Stimulated activated CD4-positive, alpha-beta T cell treated with anti-CD3 and anti-CD28 coated beads, Interleukin-15, amount 100 ng/mL, for 48 hours (primary cell): ENCODE measurements at places on chromosomes 6 and 20.

DNA sequence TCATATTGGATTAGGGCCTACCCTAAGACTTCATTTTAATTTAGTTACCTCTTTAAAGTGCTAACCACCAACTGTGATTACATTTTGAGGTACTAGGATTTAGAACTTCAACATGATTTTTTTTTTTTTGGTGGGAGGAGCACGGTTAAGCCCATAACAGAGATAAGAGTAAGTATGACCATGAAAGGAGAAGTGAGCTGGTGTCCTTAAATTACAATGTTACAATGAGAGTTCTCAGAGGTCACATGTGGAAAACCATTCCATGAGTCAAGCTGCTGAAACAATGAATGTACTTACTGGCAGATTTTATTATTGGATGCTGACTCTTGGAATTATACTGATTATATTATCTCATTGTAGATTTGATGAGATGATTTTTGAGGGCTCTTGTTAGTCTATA lies 779.3 kb upstream of the CITED2 start:
- DNase-seq, result no peak

GRCh38 chr6:93562582-93562981 lies 143.2 kb upstream of the EPHA7 start:
- no peak for DNase-seq

- no peak for DNase-seq
Measured at GRCh38 chr6:42401613-42401951, 50.1 kb downstream of the TRERF1 start.

- DNase-seq, result no peak
Measured at GRCh38 chr6:136607204-136607931, 57.1 kb upstream of the MAP7 start.

GRCh38 chr20:17620371-17621228 lies 50.7 kb downstream of the DSTN start:
- DNase-seq, result no peak

- DNase-seq, result peak; percentile 82
Measured at GRCh38 chr20:36435592-36436541, 105.5 kb upstream of the MYL9 start.

GRCh38 chr20:29497261-29497671 lies 1760.2 kb upstream of the DEFB115 start:
- DNase-seq, result no peak

GRCh38 chr6:29561091-29561490 lies 1.6 kb upstream of the UBD start:
- no peak for DNase-seq

DNA sequence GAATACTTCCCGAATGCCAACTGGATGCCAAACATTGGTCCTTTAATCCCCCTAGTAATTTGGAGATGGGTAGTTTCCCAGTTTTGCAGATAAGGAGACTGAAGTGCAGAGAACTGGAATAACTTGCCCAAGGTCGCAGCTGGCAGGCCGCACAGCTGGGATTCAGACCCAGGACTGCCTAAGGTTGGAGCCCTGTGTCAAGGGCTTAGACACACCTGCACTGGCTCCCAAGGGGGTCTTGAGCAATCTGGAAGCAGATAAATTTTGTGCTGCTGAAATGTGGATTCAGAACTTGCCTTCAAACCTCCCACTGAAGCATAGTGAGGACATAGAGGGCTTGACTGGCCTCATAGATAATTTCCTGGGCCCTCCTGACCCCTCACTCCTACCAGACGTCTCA lies 30.5 kb downstream of the FOXP4 start:
- no peak for DNase-seq

- no peak for DNase-seq
Measured at GRCh38 chr20:39886650-39887190, 802.3 kb downstream of the MAFB start.

DNA sequence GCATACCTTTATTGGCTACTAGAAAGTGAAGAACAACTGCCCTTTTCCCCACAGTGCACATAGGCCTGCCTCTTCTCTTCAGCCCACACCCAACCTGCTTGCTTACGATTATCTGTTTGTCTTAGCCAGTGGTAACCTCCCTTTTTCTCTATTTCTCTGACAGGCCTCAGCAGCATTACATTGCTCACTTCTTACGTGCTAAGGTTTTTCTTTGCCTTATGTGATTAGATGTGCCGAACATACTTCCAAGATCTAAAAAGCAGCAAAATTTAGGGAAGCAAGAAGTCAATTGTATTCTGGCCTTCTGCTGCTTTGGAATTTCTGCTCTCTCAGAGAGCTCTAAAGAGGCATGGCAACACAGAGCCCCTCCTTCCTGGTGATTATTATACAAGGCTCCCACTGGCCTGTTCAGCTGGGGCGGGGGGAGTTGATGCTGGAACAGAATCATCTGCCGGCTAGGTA lies 7.0 kb downstream of the B4GALT5 start:
- no peak for DNase-seq

DNA sequence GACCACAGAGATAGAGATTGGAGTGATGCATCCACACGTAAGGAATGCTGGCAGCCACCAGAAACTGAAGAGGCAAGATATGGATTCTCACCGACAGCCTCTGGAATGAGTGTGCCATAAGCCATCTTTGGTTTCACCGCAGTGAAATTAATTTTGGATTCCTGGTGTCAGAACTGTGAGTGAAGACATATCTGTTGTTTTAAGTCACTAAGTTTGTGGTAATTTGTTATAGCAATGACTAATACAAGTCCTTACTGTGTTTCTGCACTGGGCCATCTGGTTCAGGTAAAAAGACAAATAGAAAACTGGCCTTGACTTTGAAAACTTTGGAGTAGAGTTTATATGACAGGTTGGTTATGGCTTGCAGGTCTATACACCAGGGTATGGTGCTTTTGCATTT lies 261.9 kb downstream of the PHF3 start:
- DNase-seq, result no peak

DNA sequence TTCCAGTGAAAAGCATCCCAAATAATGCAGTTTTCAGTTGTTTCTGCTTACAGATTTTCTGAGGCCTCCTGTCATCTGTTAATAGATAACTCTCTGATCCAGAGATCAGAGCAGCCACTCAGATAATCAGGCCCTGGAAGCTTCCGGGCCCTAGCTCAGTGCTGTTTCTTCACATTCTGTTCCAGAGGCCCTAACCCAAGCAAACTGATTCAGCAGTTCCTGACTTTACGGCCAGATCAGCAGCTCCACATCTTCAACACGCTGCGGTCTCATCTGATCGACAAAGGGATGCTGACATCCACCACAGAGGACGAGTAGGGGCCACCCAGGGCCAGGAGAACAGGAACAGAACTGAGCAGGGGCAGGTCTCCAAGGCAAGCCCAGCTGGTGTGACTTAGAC lies 63.1 kb downstream of the CDS2 start:
- DNase-seq, result no peak

- DNase-seq, result no peak
Measured at GRCh38 chr20:13934992-13935894, 55.2 kb downstream of the SEL1L2 start.

DNA sequence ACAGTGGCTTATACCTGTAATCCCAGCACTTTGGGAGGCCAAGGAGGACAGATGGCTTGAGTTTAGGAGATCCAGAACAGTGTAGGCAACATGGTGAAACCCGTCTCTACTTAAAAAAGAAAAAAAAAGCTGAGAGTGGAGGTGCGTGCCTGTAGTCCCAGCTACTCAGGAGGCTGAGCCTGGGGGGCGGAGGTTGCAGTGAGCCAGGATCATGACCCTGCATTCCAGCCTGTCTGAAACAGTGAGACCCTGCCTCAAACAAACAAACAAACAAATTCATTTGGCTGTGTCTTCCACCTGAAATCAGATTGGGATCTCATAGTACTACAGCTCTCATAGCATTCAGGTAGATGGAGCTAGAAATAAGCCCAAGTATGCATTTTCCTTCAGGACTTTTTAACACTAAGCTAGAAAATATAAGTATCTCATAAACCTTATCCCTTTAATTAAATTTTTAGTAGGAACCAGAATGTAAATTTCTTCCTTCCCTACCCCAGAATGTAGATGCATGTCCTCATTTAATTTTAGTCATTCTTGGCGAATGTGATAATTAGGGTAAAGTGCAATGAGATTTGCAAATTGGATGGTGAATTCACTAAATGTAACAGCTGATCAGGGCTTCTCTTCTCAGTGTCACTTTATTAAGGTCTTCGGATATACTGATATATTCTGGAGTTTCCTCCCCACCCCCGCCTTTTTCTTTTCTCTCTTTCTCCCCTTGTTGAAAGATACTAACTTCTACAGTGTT lies 190.4 kb downstream of the CDKAL1 start:
- DNase-seq, result no peak

DNA sequence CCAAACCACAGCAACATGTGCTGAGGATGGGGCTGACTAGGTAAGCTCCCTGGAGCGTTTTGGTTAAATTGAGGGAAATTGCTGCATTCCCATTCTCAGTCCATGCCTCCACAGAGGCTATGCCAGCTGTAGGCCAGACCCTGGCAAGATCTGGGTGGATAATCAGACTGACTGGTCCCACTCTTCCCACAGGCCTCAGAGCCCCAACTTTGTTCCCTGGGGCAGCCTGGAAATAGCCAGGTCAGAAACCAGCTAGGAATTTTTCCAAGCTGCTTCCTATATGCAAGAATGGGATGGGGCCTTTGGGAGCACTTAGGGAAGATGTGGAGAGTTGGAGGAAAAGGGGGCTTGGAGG lies 1.5 kb upstream of the VEGFA start:
- DNase-seq, result no peak

DNA sequence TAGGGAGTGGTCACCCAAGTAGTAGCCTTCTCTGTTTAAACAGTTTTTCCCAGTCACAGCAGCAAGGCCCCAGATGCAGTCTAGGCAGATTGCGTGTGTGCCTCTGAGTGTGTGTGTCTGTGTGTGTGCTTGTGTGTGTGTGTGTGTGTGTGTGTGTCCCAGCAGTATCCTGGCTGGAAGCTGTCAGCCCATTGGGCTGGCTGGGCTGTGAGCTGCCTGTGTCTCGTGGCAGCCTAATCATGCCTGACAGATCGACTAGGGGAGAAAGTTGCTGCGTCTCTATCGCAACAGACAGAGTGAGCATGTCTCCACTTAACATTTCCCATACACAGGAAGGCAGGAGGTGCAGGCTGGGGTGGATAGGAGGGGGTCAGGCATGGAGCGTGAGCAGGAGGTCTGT lies 42.9 kb upstream of the LRFN2 start:
- DNase-seq, result no peak

GRCh38 chr6:135675862-135676261 lies 175.6 kb upstream of the PDE7B start:
- no peak for DNase-seq

DNA sequence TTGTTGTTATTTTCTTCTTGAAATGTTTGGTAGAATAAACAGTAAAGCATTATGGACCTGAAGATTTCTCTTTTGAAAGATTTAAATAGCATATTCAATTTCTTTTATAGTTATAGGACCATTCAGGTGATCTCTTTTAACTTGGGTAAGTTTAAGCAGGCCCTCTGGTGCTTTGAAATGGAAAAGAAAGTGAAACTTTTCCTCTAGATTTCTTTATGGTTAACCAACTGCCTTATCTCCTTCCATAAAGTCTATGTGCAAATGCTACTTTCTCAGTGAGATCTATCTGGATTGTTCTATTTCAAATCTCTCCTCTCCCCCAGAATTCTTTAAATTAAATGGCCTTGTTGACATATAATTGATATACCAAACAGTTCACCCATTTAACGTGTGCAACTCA lies 54.0 kb downstream of the PHACTR2 start:
- no peak for DNase-seq

- DNase-seq, result no peak
Measured at GRCh38 chr6:99282479-99283062, 66.9 kb downstream of the FAXC start.

DNA sequence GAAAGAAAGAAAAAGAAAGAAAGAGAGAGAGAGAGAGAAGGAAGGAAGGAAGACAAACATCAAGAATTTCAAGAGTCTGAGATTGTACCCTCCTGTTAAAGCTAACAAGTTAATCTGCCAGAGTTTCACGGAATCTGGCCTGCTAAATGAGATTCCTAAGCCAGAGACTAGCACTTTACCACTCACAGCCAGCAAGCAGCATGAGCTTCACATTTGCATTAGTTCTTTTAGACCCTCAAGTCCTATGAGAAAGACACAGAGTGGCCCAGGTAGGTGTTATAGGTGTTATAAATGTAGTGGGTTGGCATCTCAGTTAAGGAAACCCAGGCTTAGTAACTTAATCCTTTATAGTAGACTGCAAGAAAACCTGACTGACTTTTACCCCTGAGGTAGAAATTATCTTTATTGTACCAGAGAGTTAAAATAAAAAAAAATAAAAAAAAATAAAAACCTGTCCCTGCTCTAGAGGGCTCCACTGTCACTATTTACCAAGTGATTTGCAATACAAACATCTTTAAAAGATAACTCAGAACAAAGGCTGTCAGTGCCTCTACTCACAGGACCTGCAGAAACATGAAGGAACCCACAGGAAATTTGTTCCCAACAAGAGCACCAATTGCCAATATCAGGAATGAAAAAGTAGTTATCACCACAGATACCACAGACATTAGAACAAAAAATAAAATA lies 9.7 kb upstream of the IBTK start:
- DNase-seq, result no peak

DNA sequence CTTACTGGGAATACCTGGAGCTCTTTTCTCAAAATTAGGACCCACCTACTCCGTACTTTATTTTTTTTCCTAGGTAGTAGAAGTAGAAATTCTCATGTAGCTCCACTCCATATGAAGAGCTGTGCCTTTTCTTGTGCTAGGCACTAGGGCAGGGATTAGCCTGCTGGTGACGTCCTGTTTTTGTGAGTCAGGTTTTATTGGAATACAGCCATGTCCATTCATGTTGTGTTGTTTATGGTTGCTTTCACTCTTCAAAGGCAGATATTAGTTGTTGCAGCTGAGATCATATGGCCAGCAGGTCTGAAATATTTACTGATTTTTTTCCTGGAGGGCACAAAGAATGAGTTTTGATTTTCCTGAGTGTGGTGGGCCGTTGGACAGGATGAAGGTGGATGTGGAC lies 20.5 kb downstream of the XRN2 start:
- no peak for DNase-seq

- peak; percentile 42 for DNase-seq
Measured at GRCh38 chr6:151391471-151392413, at the start of gene ZBTB2. Gene ZBTB2 (minus strand): TSS chr6:151391559. CDS start chr6:151373637, 17,922 bp downstream.

DNA sequence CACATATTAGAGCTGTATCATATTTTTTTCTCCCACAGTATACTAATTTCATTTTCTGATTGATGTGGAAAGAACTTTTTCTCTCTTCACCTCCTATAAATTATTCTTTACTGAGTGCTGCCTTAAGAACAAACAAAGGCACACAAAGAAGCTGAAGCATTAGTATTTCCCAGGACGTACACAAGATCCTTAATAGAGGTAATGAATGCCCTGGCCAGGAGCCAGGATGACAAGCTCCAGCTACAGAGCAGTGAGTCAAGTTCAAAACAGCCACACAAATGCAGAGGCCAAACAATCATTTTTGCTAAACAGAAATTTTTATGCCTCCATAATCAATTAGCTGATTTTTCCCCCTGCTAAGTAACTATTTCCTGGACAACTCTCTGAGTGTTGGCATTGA lies 639.6 kb downstream of the EPHA7 start:
- no peak for DNase-seq

GRCh38 chr6:35449287-35449881 lies 2.8 kb upstream of the FANCE start:
- no peak for DNase-seq
